ENCODE measurements at places on chromosomes 5 and 9.

DNA sequence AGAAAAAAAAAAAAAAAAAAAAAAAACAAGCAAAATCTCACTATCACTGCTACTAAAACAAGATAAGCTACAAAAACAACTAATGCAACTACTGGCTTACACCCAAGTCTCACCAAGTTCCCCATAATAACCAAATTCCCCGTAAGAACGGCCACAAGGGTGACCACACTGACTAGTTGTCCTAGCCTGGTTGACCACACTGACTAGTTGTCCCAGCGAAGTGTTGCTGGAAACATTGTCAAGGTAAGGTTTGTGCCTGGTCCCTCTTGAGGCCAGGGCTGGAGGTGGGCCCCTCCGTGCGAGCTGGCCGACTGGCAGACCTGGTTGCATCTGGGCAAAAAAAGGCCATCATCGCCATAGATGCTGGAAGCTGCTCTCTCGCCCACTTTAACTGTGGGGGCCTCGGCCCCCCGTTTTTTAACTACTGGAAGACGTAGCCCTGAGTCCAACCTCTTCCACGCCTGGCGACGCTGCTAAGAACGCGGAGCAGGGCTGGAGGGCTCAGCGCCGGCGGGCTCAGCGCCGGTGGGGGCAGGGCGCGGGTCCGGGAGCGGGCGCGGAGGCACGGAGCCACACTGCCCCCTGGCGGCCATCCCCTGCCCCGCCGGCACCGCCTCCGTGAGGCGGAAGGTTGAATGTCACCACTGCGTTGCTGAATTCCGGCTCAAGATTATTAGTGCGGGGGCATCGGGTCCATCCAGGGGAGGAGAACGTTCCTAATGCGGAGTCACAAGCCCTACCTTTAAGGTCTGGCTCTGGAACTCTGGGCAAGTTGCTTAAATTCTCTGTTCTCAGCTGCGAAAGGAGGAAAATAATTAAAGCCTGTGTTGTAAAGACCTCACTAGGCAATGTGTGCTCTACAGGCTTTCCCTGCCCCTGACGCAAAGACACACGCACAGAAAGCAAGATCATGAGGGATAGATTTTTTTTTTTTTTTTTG, 84.0 kb downstream of the HSD17B3 start:
- DNase-seq: peak; percentile 79

- DNase-seq: no peak
Measured at GRCh38 chr9:72951520-72952380, 1.1 kb downstream of the ALDH1A1 start.

GRCh38 chr9:2228132-2228531, 213.0 kb downstream of the SMARCA2 start:
- no peak for DNase-seq

DNA sequence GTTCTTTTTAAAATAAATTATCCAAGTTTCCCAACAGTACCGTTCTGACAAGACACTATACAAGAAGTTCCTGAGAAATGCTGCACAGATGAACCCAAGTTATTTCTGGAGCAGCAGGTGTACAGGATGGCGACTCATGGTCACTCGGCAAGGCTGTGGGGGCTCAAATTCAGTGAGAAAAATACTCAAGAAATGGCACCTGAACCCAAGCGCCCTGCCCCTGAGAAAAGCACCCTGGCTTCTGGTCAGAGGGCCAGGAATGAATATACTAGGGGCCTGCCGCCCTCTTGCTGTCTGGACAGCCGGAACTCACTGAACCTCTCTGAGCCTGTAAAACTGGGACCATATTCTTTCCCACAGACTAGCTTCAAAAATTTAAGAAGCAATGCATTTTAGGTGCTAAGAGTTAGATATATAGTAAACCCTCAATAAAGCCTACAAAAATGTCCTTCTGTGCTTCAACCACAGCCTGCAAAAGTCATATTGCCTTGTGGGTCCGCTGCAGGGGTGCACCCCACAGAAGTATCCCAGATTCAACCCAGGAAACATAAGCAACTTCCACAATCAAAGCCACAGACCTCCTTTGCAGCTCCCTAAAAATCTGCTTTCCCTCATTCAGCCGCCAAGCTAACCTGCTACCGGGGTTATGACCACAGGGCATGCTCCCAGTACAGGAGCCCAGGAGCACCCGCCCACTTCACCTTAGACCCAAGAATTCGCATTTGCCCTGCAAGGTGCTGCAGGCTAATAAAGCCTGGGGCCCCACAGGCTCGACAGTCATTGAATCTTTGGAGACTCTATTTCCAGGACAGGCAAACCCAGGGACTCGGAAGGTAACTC, 1.4 kb downstream of the RAPGEF1 start:
- no peak for DNase-seq

DNA sequence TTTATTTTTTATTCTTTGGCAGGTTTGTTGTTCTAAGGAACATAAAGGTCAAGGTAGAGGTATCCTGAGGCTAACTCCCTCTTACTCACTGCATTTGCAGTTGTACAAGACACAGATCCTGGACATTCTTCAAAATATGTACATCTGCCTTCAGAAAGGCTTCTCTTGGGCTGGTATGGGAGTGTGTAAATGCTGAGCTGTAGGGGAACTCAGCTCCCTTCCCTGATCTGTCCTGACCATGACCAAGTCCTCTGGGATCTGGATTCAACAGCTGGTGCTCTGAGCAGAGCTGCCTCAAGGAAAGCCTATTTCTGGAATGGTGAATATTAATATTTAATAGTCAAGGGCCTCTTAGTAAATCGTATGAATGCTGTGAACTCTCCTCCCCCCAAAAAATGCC, 117.4 kb downstream of the PRKACG start:
- DNase-seq: no peak
